CD8-positive, alpha-beta memory T cell (primary cell): ENCODE measurements at places on chromosomes 2 and 18.

GRCh38 chr2:183070942-183071844, 7.4 kb upstream of the DUSP19 start:
- DNase-seq: no peak

DNA sequence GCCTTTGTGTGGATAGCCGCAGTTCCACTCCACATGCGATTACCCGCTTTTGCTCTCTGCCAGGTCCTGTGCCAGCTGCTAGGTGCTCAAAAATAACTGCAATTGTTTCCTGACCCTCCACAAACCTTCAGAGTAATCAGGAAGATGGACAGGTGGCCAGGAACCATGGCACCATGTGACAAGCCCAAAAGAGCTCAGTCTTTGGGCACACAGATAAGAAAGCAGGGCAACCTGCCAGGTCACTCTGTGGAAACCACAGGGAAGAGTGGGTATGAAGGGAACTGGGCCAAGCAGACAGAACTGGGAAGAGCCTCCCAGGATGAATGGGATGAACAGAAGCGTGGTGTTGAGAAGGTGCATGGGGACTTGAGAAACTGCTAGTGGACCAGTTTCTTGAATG, 79.4 kb upstream of the AGAP1 start:
- DNase-seq: no peak

GRCh38 chr2:70732766-70733645, 35.0 kb downstream of the ADD2 start:
- DNase-seq: no peak

- no peak for DNase-seq
These were observed 114.3 kb downstream of the GCA start for GRCh38 chr2:162458240-162458639.

DNA sequence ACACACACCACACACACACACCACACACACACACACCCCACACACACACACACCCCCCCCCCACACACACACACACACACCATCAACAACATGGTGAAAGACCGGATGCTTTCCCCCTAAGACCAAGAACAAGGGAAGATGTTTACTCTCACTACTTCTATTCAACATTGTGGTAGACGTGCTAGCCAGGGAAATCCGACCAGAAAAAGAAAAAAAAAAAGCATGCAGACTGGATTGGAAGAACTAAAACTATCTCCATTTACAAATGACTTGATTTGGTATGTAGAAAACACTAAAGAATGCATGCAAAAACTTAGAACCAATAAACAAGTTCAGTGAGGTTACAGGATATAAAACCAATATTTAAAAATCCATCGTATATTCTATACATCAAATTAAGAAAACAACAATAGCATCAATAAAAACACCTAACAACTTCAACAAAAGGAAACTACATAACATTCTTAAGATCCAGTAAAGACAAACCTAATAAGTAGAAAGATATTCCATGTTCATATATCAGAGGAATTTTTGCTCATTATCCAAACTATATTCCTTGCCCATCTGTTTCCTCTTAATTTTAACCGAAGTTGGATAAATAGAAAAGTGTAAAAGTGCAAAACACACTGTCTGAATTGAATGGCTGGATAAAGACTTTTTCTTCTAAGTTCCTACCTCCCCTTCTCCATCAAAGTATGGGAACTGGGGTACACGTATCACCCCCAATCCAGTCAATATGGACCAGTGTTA, 51.5 kb upstream of the RNU4ATAC start:
- DNase-seq: no peak

- no peak for DNase-seq
These were observed 233.7 kb upstream of the SMAD2 start for GRCh38 chr18:48164116-48164515.

DNA sequence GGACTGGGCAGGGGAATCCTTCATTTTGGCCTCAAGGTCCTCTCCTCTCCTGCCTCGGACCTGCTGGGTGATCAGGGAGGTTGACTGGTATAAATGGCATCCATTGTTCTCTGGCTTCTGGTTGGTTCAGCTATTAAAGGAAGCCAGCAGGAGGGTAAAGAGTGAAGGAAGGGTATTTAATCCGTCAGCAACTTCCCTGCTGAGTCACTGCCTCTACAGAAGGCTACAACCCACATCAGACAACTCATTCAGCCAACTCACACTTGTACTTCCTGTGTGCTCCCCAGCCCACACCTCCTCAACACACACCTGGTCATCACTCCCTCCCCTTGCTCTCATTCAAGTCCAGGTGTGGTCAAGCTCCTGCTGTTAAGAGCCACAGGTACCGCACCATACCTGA, 68.3 kb upstream of the MRPS9 start:
- no peak for DNase-seq

DNA sequence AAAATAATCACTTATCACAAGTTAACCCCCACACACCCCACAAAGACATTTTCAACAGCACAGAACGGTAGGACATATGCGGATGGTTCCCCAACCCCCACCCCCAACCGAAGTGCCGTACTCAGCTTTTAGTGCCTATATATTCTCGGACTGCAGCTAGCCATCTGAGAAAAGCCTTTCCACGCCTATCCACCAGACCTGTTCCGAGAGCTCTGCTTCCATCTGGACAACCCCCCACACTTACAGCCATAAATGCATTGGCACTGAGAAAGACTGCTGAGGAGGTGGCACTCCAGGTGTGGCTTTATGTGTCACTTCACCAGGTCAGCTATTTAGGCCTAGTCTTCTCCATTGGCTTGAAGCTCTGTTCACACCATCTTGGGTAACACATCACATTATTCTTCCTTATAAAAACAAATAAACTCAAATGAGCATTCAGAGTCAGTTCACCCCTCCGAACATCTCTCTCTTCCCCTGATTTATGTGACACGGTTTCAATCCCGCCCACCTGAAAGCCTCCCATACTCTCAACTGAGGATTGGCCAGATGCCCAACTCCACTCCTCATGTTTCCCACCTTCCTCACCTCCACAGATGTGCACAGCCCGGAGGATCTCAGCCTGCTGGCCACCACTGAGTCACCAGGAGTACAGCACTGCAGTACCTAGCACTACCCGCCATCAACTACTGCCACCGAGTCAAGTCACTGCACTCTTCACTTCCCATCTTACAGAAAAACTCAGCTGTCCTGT, 127.4 kb downstream of the CACNB4 start:
- no peak for DNase-seq

DNA sequence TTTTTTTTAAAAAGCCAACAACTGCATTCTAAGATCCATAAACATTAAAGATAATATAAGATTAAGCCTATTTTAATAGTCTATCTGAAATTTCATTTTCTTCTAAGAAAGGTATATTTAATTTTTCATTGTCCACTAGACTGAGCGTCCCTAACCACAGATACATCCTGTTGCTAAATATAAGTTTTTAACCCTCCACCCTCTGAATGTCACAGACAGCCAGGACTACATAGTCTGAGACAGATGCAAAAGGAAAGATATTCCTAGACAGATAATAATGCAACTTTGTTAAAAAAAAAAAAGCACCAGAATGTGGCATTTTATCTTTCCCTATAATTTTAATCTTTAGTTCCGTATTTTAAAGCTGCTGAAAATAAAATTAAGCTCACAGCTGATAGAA, 114.6 kb downstream of the ZEB2 start:
- DNase-seq: no peak

GRCh38 chr2:172427256-172427989, at the start of gene ITGA6:
ITGA6 (plus strand) TSS chr2:172427586.
- peak; percentile 73 for DNase-seq

DNA sequence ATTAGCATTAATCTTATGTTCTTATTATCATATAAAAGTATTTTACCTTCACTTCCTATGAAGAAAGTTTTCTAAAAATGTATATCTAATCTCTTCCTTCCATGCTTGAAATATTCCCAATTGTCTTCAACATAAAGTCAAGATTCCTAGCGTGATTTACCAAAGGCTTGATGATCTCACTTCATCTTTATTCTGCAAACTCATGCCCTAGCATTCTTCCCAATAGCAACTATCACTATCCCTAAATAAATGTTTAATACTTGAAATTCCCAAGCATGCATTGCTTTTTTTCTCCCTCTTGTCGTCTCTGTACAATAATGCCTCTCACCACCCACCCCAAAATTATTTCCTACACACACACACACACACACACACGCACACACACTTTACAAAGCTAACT, 125.8 kb downstream of the VWC2L start:
- DNase-seq: no peak

DNA sequence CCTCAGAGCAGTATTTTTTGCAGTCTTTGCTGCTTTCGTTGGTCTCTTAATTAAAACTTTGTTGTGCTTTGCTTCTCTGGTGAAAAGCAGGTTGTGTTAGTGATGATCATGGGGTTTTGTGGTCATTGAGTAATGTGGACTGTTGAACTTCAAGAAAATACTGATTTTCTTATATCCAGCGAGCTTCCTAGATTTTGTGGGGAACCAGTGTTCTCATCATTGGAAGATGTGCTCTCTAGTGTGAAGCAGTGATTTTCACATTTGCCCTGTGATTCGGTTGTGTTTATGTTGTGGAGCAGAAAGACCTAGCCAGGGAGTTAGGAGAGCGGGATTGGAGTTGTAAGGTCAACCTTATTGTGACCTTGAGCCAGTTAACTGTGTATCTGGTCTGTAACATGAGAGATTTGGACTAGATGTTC, 12.4 kb downstream of the ASAP2 start:
- no peak for DNase-seq
